ENCODE measurements at places on chromosomes 11 and 22. TPM values are rescaled to one million over a fixed set of nuclear protein-coding genes. Genes with fewer than 3 reads are reported as not detected.

Gene TTLL1
- total RNA-seq: 5.9 TPM

Gene LRRC74B
- not detected for total RNA-seq

DNA sequence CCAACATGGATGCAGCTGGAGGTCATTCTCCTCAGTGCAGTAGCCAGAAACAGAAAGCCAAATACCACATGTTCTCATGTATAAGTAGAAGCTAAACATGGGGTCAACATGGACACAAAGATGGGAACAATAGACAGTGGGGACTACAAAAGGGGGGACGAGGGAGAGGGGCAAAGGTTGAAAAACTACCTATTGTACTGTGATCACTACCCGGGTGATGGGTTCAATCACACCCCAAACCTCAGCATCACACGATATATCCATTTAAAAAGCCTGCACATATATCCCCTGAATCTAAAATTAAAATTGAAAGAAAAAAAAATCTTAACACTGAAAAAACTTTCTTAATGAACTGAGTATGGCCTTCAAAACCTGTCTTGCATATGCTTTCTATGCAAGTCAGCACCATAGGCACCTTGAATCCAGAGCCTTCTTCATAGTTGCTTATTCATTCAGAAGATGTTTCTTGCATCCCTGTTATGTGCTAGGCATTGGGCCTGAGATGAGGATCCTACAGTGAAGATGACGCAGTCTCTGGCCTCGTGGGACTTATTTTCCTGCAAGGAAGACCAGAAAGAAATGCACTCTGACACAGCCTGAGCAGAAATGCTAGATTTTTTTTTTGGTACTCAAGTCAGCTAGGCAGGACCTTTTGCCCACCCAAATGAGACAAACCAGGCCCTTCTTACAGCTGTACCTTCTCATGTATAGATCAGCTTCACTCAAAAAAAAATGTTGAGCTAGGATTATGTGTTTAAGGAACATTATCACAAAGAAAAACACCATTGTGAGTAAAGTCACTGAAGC lies 21.0 kb downstream of the NNMT start:
- peak; percentile 60 for DNase-seq

DNA sequence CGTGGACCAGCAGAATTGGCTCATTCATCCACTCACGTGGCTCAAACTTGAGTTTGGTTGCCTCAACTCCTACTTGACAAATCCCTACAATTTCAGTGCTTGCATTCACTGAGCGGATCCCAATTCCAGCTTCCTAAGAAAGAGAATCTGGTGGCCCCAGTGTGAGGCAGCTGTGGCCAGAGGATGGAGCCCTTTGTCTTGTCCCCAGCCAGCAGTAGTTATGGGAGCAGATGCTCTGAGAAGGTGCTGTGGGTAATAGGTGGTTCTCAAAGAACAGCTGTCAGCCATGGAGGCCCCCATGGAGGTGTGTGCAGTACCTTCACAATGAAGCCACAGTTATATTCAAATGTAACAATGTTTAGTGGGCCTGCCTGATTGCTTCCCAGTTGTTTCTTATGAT lies 39.3 kb downstream of the KREMEN1 start:
- no peak for DNase-seq

GRCh38 chr22:31629741-31630184 lies 32.3 kb downstream of the PISD start:
- no peak for DNase-seq

- DNase-seq: no peak
These were observed 26.6 kb downstream of the TUB start for GRCh38 chr11:8107642-8108041.

Gene CD3D
- 12.4 TPM for total RNA-seq

DNA sequence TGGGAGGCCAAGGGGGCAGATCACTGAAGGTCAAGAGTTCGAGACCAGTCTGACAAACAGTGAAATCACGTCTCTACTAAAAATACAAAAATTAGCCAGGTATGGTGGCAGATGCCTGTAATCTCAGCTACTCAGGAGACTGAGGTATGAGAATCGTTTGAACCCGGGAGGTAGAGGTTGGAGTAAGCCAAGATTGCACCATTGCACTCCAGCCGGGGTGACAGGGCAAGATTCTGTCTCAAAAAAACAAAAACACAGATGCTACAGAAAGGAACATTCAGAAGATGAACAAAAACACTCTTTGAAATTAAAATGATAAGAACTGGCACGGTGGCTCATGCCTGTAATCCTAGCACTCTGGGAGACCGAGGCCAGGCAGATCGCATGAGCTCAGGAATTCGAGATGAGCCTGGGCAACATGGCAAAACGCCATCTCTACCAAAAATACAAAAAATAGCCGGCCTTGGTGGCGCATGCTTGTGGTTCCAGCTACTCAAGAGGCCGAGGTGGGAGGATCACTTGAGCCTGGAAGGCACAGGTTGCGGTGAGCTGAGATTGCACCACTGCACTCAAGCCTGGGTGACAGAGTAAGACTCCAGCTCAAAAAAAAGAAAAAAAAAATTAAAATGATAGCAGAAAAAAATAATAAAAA lies 8.5 kb downstream of the RAB6A start:
- DNase-seq: no peak

GRCh38 chr11:8095371-8095770 lies 14.4 kb downstream of the TUB start:
- no peak for DNase-seq

- no peak for DNase-seq
These were observed 2.2 kb upstream of the DDX10 start for GRCh38 chr11:108662700-108663099.

- DNase-seq: peak; percentile 63
These were observed 303.8 kb downstream of the NTM start for GRCh38 chr11:131674051-131674755.

- no peak for DNase-seq
These were observed 400.2 kb downstream of the KCNA4 start for GRCh38 chr11:29616611-29617010.

GRCh38 chr22:40666151-40666848 lies 13.0 kb upstream of the MCHR1 start:
- no peak for DNase-seq

Gene C2CD3
- 24.8 TPM for total RNA-seq

- DNase-seq: no peak
These were observed 575.4 kb upstream of the LRRC4C start for GRCh38 chr11:42034826-42035225.

- DNase-seq: no peak
These were observed 197.8 kb downstream of the MAML2 start for GRCh38 chr11:96145163-96145585.

DNA sequence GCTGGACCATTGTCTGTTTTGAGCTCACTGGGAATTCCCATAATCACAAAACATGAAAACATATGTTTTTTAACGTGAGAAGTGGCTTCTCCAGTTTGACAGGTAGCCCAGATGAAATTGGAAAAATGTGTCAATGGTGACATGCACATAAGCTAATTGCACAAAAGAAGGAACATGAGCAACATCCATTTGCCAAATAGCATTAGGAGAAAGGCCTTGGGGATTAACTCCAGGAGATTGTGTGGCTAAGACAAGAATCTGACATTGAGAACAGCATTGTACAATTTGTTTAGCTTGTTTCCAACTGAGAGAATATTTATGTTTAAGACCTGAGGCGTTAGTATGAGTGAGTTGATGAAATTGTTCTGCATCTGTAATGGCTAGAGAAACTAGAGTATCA lies 147.0 kb upstream of the API5 start:
- no peak for DNase-seq

Gene HNRNPUL2
- 51.9 TPM for total RNA-seq

GRCh38 chr22:40368836-40369235 lies 1.6 kb upstream of the SGSM3 start:
- no peak for DNase-seq

GRCh38 chr11:7088921-7089320 lies at the start of gene RBMXL2:
Gene RBMXL2 (plus strand): TSS chr11:7088998. CDS start chr11:7089121, 123 bp downstream.
- DNase-seq: no peak

Gene MRGPRX3
- 0.17 TPM for total RNA-seq

Gene FIBIN
- 8.5 TPM for total RNA-seq

Gene SIPA1
- total RNA-seq: 74.7 TPM

GRCh38 chr22:43859621-43860020 lies 2.7 kb downstream of the SULT4A1 start:
- no peak for DNase-seq

DNA sequence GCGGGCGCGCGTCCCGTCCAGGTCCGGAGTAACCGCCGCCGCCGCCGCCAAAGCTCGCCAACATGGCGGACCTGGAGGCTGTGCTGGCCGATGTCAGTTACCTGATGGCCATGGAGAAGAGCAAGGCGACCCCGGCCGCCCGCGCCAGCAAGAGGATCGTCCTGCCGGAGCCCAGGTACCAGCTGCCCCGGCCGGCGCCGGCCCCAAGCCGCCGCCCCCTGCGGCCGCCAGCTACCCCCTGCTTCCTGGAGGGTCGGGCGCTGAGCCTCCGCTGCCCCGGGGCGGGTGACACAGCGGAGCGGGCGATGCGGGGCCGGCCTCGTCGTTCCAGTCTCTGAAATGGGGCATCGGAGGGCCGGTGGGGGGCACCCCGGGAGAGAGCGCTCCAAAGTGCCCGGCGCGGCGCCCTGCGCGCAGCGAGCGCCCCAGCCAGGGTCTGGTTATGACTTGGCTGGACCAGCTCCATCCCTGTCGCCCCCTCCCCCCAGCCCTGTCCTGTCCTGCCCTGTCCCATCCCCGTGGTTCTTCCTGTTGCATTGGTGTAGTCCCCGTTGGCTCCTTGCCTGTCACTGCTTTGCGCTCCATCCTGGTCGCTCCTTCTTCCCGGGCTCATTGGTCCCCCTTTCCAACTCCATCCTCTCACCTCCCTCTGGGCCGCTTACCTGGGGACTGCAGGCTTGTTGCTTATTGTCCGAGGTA lies 653 bp downstream of the GRK3 start:
- no peak for DNase-seq

GRCh38 chr22:36100134-36100824 lies 60.3 kb downstream of the APOL3 start:
- no peak for DNase-seq

GRCh38 chr11:117097014-117097388 lies 1.2 kb downstream of the SIK3 start:
- DNase-seq: no peak

DNA sequence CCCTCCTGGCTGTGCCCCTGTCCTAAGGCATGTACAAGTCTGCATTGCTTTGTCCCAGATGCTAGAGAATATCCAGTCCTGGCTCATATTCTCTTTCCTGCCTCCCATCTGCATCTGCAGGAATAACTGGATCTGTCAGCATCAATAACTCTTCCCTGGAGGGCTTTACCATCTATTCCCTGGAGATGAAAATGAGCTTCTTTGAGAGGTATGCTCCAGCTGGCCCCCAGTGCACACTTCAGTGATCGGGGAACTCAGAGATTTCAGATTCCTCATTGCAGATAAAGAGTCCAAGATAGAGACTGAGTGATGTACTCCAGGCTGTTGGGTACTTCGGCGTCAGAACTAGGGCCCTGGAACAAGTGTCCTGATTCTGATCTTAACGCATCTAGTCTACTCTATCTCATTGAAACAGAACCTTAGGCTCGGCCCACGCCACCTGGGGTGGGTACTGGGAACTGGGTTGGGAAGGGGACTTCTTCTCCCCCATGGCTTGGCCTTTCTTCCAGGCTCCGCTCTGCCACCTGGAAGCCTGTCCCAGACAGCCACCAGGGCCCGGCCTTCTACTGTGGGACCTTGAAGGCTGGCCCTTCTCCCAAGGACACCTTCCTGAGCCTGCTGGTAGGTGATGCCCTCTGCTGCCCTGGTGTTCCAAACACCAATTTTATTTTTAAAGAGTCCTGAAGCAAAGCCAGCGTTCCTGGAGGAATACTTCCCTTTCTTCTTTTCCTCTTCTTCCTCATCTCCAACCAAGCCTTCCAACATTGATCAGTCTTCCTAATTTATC lies 17.8 kb upstream of the GLB1L2 start:
- DNase-seq: no peak

GRCh38 chr11:47904048-47904447 lies 55.9 kb upstream of the NUP160 start:
- no peak for DNase-seq

DNA sequence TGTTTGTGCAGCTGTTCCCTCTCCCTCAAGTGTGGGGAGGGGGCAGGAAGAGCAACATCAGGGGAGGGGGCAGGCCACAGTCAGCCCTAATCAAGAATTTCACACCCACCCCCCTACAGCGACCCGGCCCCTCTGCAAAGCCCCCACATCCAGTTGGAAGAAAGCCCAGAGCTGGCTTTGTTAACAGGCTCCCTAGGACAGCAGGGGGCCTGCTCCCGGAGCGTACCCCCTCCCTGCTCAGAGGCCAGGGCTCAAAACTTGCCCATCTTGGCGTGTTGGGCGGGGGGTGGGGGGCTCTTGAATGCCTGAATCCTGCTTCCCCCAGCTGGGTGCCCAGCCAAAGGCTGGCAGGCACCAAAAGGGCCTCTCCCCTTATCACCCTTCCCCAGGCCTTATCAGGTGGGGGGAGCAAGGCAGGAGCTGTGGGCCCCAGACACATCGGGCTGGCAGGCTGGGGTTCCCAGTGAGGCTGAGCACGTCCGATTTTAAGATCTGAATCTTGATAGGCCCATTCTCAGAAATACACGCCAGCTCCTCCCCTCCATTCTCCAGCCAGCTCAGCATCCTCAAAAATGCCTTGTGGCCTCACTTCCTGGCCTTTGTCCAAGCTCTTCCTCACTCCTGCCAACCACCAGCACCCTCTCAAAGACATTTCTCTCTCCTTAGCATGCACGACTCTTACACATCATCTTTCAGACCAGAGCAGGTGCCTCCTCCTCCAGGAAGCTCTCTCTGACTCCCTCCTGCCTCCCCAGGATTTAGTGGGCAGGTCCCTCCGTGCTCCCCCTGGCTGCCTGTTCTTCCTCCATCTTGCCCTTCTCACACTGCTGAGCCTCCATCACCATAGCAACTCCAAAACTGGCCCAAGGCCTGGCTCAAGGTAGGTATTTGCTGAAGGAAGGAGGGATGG lies 384.8 kb downstream of the MN1 start:
- DNase-seq: peak; percentile 22

DNA sequence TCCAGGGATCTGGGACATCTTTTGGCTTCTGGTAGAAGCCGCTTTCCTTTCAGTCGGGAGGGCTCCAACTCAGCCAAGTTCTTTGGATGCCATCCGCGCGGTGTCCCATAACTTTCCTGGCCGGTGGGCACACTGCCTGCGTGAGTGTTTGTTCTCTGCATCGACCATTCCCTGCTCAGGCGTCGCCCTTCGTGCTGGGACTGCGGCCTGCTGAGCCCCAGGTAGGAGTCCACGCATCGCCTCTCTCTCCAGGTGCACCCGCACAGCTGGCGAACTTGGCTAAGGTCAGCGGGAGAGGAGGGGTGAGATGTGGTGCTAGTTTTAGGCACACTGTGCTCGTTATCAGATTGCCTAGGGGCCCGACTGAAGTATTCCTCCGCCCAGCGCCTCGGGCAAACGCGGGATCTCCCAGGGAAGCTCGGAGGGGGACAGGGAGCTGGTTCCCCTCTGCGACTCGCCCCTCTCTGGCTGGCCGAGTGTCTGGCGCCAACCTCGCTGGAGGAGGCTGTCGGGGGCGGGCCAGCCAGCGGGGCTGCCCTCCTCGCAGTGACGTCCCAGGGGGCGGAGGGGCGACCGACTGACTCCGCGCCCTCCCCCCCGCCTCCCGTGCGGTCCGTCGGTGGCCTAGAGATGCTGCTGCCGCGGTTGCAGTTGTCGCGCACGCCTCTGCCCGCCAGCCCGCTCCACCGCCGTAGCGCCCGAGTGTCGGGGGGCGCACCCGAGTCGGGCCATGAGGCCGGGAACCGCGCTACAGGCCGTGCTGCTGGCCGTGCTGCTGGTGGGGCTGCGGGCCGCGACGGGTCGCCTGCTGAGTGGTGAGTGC lies at the start of gene LAYN:
Gene LAYN (plus strand): TSS at position 607 of the 823 bp plus-strand sequence. CDS start 124 bp downstream, at position 731.
- DNase-seq: peak; percentile 49
